Stimulated activated CD8-positive, alpha-beta memory T cell treated with anti-CD3 and anti-CD28 coated beads, Interleukin-2, amount 100 ng/mL, for 1 hour (primary cell): ENCODE measurements at places on chromosomes 5 and 9.

DNA sequence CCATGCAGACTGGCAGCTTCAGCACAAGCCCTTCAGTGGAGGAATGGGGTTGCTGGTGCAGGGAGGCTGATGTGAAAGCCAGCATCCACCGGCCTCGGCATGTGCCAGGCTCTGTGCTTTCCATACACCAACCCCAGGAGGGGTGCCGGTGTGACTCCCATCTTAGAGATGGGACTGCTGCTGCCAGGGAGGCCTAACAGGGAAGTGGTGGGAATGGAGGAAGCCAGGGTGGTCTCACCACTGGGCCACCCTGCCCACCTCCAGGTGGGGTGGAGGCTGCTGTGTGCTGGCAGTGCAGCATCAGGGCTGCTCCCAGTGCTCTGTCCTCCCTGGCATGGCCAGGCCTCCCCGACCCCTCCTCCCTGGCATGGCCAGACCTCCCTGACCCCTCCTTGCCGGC is 32.8 kb upstream of the PITX1 start:
- no peak for DNase-seq

DNA sequence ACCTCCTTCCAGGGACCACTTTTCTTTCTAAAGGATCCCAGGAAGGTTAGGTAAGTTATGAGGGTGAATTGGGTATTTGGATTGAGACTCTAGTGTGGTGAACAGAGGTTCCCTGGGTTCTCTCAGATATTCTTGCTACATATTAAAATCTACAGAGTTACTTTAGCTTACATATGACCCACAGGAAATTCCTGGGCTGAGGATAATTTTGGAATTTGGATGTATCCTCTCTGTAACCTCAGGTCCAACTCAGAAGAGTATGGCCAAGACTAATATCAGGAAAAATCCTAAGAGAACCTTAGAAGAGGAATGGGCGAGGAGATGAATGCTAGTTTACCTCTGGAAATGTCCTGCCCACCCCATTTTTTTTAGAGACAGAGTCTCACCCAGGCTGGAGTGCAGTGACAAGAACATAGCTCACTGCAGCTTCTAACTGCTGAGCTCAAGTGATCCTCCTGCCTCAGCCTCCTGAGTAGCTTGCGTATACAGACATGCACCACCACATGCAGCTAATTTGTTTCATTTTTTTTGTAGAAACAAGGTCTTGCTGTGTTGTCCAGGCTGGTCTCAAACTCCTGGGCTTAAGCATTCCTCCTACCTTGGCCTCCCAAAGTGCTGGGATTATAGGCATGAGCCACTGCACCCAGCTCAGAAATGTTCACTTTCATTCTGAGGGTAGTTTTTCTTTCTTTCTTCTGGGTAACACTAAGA is 196.4 kb downstream of the ARHGEF28 start:
- DNase-seq: no peak

- no peak for DNase-seq
These were observed 90.2 kb downstream of the PLK2 start for GRCh38 chr5:58369513-58370190.

DNA sequence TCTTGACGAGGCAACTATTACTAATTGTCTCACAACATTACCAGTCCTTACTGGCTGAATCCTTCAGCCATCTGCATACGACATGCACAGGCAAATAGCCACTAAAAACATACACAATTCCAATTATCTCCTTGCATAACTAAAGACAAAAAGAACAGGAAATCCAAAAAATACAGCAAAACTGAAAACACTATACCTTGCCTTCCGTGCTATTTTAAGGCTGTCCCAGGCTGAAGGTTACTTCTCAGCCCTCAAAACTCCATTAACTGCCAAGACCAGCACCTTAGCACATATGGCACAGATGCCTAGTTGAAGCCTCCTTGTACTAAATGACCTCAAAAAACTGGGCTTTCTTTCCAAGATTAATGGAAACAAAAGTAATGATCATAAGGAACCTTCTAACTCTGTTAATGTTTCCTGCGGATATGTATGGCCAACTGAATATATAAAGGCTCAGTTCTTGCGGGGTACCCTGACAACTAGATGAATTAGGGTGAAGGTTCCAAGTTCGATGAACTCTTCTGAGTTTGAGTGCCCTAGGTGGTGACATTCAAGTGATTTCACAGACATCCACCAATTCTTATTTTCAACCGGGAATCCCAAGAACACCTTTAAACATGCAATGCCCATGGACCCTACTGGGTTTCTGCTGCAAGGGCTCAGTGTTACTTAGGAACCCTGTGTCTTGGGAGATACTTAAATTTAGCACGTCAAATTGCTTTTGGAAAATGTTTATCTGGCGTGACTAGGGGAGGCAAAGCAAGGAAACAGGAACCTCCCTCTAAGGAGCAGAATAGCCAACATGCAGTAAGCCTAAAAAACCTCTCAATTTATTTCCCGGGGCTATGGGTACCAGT is 455.3 kb downstream of the RAB3C start:
- DNase-seq: no peak

GRCh38 chr5:101590384-101590783 is 687.3 kb upstream of the ST8SIA4 start:
- no peak for DNase-seq

DNA sequence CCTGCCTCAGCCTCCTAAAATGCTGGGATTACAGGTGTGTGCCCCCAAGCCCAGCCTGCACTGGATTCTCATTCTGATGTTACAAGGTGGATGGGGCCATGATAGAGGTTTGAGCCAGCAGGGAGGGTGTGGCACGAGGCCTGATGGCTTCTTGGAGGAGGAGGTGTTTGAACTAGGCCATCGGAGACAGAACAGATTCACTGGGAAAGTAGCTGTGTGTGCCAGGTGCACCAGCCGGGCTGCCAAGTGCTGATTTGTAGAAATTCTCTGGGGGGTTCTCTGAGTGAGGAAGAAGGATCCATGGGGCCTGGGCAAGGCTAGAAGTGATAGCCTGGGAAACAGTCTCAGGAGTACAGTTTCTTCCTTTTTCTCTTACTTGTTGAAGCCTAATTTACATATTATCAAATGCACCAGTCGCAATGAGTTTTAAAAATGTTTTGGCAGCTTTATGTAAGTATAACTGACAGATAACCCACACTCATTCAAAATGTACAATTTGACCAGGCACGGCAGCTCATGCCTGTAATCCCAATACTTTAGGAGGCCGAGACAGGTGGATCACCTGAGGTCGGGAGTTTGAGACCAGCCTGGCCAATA is 31.1 kb upstream of the STXBP1 start:
- DNase-seq: no peak

- no peak for DNase-seq
These were observed 232.8 kb upstream of the PTGER4 start for GRCh38 chr5:40446910-40447309.

DNA sequence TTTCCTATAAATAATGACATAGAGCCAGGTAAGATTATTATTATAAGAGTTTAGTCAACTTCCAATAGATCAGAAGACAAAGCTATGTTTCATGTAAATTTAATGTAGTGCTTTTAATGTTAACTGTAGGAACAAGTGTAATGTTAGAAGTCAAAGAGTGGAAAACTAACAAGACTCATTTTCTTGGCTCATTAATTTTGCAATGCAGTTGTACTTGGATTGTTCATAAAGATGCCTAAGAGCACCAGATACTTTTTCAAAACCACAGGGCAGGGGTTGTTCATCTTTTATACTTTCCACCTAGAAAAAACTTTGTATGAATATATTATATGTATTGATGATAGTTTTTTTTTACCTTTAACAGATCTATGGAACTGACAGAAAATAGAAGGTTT is 1705.3 kb upstream of the CDH9 start:
- DNase-seq: no peak

DNA sequence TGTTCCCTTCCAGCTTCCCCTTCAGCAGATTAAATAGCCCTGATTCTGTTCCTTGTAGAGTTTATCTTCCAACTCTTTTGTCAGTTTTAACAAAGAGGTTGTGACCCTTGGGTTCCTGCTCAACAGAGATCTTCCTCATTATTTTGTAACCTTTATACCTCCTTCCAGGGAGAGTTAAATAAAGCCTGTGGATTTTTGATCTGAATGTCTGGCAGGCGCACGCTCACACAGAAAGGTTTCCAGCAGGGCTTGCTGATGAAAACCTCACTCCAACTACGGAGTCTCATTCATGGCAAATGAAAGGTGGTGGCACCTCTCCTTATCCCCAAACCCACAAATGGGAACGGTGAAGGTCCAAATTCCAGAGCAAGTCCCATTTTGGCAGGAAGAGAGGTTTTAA is 129.0 kb downstream of the SREK1 start:
- DNase-seq: no peak

GRCh38 chr5:126647071-126647470 is 46.3 kb downstream of the PHAX start:
- no peak for DNase-seq

GRCh38 chr9:113653746-113654604 is 190.4 kb downstream of the RGS3 start:
- no peak for DNase-seq

DNA sequence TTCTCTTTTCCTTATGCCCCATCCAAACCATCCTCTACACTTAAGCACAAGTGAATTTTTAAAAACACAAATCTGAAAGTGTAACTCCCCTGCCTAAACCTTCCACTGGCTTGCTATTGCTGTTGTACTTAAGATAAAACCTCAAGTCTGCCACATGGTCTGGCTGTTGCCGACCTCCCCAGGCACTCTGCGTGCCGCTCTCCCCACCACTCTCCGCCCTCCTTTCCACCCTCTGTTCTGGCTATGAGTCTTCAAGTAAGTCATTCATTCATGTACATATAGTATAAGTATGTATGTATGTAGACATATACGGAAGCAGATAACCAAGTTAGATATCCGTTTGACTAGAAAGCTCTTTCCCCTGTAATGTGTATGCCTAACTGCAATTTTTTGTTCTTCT is 94.7 kb upstream of the ANKRD55 start:
- no peak for DNase-seq

DNA sequence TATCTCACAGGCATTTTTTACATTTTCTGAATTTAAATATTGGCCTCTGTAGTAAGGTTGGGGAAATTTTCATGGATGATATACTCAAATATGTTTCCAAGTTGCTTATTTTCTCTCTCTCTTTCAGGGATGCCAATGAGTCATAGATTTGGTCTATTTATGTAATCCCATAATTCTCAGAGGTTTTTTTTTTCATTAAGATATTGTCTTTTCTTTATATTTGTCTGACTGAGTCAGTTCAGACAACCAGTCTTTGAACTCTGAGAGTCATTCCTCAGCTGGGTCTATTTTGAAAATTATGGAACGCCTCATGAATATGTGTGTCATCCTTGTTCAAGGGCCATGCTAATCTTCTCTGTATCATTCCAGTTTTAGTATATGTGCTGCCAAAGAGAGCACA is 223.2 kb downstream of the PCSK1 start:
- no peak for DNase-seq

DNA sequence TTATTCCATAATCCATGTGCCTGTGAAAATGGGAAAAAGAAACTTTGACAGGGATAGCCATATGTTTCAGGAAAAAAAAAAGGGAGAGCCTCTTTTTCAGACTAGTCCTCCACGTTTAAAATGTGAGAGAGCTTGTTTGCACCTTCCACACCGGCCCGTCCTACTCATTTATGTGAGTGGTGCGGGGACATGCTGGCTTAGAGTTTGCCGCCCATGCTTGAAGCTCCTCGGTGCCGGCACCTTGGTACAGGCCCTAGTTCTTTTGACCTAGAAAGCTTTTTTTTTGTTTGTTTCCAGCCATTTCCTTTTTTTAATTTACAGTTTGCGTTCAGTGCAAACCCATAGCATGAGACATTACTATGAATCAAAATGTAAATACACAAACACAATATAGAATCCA is 27.8 kb downstream of the PSAT1 start:
- no peak for DNase-seq

GRCh38 chr5:177003649-177004048 is 2.9 kb downstream of the UIMC1 start:
- DNase-seq: no peak

GRCh38 chr5:2471152-2471879 is 280.2 kb downstream of the IRX2 start:
- DNase-seq: no peak

- DNase-seq: no peak
These were observed 1.7 kb upstream of the ALDH1B1 start for GRCh38 chr9:38390851-38391250.

DNA sequence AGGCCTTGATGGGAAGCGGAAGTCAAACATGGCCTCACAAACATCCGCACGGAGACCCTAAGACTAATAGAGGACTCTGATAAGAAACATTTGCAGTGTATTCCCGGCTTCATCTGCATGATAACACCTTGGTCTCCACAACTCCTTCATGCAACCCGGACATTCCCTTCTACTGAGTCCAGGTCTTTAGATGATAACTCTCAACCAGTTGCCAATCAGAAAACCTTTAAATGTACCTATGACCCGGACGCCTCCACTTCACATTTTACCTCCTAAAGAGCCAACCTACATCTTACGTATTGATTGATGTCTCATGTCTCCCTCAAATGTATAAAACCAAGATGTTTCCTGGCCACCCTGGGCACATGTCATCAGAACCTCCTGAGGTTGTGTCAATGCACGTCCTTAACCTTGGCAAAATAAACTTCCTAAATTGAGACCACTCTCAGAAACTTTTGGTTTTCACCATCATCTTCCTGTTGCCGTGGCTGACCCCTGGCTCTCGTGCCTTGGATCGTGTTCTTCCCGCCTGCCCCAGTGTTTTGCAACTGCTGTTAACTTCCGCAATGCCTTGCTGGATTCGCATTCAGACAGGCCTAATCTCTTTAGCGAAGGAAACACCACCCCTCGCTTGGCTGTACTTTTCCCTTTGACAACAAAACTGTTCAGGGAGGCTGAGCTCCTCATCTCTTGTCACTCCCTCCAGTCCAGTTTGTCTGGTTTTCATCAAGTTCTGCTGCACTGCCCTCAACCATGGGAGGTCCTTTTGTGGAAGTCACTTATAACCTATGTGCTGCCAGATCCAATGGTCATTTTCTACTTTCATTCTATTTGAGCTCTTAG is 1.1 kb upstream of the DAP start:
- DNase-seq: no peak

DNA sequence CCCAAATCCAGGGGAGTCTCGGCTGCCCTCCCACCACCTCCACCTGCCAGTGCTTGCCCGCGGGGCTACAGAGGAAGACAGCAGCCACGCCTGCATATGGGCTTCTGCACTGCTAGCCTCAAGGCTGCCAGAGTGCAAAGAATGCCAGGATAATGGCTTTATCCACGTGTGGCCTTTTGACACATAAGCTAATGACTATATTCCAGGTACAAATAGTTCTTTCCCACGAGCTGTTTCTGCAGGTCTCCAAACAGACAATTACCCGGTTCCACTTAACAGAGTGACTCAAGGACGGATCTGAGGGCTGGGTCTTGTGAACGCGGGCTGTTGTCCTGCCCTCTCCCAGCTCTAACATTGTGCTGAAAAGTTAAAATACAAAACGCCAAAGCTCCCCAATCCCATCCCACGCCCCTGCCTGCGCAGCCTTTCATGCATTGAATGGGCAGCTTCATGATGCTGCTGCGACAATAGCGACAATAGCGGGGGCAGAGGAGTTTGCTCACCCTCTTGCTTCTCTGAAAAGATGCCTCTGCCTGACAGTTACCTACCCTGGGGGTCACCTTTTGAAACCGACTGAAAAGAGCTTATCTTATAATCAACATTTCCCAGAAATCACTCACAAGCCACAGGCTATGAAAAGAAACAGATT is 39.1 kb upstream of the MSH3 start:
- DNase-seq: no peak
